Foreskin keratinocyte (primary cell): ENCODE measurements at places on chromosomes 16 and 17. TPM values are rescaled to one million over a fixed set of nuclear protein-coding genes. Genes with fewer than 3 reads are reported as not detected.

DNA sequence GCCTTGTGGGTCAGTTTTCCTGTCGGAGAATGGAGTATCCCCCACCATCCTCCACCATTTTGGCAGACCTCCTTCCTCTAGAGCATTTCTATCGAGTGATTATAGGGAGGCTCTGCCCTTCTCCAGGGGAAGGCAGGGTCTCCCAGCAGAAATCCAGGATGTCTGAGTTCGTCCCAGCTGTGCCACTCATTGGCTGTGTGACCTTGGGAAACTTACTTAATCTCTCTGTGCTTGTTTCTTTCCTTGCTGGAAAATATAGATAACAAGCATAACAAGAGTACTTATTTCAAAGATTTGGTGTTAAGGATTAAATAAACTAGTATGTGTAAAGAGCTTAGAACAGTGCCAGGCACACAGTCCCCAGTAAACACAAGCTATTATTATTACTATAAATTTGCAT is 14.8 kb downstream of the ATP2A3 start:
- no peak for DNase-seq

GRCh38 chr17:60386147-60387058 is 5.5 kb downstream of the USP32 start:
- DNase-seq, result no peak

GRCh38 chr17:31418773-31419350 is 27.4 kb downstream of the RAB11FIP4 start:
- DNase-seq, result no peak

DNA sequence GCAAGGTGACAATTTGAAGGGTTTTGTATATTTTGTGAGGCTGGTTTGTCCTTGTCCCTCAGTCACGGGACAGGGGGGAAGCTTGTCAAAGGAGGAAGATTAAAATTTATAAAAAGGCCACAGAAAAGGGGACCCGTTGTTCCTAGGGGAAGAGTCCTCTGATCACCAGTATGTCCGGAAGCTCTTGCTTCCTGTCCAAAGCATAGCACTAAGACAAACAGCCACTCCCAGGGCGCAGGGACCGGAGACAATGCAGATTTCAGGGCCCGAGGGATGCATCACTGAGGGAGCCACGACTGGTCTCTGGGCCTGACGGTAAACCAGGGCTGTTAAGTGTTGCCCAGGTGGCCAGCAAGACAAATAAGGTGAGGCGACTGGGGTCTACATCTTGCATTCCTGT is 95.2 kb downstream of the MAF start:
- no peak for DNase-seq

Gene CCL3
- polyA plus RNA-seq, result not detected in 2 replicates

Gene HSF4
- 3.3 and 6.0 TPM in 2 replicates for polyA plus RNA-seq

Gene ARL5C
- not detected in 2 replicates for polyA plus RNA-seq
